Activated CD4-positive, alpha-beta T cell treated with anti-CD3 and anti-CD28 coated beads for 1 hour (primary cell): ENCODE measurements at places on chromosomes 2 and 18.

- DNase-seq, result no peak
Observed at GRCh38 chr2:198499539-198499938, 695.1 kb downstream of the PLCL1 start.

DNA sequence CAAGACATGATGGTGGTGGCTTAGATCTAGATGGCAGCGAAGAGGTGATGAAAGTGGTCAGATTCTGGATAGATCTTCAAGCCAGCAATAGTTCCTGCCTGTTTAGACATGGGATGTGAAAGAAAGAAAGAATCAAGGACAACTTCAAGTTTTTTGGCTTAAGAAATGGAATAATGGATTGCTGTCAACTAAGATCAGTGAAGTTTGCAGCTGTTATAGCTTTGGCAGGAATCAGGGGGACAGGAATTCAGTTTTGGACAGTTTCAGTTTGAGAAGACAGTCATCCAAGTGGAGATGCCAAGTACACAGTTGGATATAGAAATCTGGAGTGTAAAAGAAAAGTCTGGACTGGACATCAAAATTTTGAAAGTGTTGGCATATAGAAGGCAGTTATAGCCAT is 283.7 kb upstream of the PKDCC start:
- DNase-seq, result no peak

- no peak for DNase-seq
Observed at GRCh38 chr2:196821195-196821594, 12.0 kb upstream of the C2orf66 start.

GRCh38 chr2:113826346-113827285 is 63.3 kb upstream of the ACTR3 start:
- no peak for DNase-seq

- DNase-seq, result no peak
Observed at GRCh38 chr2:159840616-159841015, 42.6 kb upstream of the CD302 start.

DNA sequence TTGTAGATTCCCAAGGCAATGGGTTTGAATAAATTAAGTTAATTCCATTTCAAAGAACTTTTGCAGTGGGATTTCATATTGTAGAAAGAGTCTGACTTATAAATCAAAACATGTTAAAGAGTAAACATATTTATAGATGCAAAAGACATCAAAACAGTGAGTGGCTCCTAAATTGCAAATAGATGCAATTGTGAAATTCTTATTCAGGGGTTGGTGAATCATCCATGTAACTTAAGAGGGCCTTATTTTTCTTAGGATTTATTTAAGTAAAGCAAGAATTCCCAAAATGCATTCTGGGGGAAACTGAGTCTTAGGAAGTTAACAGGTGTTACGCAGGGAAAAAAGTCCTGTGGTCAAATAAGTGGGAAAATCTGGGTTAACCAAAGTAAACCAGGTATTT is 11.3 kb downstream of the TANC1 start:
- DNase-seq, result no peak
